Astrocyte of the spinal cord (primary cell): ENCODE measurements at places on chromosomes 7 and 10.

DNA sequence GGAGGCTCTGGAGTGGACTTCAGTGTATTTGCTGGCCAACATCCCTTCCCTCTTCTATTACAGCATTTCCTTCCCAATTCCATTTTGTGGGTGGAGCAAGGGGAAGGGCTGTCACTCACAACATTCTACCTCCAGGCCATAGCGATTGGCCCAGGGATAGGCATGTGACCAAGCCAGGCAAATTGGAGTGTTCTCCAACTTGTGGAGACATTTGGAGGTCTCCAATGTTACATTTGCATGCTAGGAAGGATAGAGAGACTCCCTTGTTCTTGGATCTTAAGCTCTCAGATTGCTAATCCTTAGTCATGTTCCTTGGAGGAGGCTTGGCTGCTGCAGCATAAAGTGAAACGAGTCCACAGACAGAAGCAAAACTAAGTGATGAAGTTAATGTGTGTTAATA lies 95.6 kb upstream of the KIF5B start:
- DNase-seq, result no peak

DNA sequence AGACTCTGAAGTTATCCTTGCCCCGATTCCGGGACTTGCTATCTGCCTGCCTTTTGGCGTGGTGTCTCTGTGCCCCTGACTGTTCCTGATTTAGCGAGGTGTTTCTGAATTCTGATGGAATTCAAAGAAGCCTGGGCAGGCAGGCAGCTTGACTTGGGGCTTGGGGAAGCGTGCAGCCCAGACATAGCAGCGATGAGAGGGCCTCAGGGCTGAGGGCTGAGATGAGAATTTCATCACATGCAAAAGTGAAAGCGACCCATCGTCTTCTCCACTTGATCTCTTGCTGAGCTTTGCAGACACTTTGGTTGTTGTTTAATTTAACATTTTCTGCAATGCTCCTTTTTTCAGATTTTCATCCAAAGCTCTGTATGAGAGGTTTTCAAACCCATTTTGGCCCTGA lies 57.8 kb downstream of the TCF7L2 start:
- DNase-seq, result no peak

GRCh38 chr10:54854843-54855242 lies 53.8 kb upstream of the PCDH15 start:
- DNase-seq, result no peak

DNA sequence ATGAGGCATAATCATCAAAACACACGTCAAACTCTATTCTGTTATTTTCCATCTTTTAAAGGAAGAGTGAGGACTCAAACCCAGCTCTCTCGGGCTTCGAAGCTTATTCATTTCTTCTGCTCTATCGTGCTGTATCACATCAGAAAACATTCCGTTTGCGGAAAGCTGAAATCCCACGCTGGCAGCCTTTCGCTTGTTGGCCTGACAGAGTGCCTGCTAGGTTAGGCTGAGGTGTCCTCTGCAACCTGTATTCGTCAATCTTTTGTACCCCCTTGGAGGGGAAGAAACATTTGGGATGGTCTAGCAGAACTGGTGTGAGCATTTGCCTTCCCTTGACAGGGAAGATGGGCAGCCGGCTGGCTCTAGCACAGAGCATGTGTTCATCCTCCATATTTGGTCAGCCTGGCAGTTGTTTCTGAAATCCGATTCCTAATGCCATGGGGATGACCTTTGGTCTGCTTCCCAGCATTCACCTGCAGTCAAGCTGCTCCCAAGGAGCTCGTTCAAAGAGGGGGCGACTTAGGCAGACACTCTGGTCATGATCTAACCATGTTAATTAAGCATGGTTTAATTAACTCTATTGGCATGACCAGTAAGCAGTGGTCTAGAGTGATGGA lies 55.2 kb downstream of the TACC2 start:
- peak; percentile 35 for DNase-seq

GRCh38 chr10:51985336-51985735 lies 285.9 kb upstream of the CSTF2T start:
- no peak for DNase-seq

DNA sequence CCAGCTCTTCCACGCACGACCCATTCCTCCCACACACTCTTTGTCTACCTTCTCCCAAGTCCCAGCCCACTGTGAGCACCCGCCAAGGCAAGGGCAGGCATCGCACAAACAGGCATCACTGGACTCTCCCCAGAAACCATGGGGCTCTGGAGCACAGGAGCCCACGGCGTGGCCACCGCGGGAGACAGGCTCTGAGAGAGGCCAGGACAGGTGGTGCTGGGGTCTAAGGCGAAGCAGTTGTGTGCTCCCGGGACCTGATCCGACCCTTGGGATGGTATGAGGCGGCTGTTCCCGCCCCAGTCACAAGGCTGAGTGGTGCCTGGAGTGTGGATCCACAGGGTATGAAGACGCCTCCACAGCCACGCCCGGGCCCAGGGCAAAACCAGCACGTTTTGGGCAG lies 156.9 kb downstream of the MAD1L1 start:
- no peak for DNase-seq

DNA sequence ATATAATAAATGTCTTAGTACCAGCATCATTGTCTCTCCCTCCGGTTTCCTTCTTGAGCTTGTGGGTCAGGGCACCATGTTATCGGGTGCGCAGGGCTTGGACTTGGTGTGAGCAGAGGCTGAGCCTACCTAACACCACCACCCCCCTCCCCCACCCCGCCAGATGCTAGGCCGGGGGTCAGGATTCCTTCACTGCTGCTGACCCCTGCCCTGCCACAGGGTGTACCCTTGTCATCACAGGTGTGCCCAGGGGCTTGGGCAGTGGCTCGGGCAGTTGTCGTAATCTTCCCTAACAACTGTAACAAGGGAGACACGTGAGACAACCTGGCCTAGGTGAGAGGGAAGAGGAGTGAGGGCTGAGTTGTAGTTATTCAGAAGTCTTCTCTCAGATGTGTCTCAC lies 12.6 kb upstream of the NFKB2 start:
- DNase-seq, result no peak

DNA sequence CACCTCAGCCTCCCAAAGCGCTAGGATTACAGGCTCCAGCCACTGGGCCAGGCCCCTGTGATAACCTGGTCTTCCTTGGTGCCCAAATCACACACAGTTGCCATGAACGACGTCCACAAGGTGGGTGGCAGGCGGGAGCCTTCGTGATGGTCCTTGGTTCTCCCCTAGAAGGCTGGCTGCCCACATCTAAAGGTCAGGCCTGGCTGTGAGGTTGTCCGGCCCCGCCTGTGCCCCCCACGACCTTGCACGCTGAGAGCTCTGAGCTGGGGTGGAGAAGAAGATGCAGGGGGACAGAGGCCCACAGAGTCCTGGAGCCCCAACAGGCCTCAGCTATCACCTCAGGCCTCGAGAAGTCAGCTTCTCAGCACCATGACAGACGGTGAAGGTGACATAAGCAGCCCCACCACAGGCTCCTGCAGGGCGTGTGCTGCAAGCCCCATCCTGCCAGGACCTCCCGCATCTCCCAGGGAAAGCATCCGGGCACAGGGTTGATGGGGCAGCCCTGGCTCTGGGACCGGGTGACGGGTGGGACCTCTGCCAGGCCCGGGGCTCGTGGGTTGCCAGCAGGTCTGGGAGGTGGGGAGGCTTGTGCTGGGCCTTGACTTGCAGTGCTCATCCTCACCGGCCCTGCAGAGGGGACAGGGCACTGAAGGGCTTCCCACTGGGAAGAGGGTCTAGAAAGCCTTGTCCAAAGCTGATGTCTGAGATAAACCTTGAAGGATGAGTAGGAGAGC lies 217.4 kb downstream of the WDR37 start:
- DNase-seq, result no peak

DNA sequence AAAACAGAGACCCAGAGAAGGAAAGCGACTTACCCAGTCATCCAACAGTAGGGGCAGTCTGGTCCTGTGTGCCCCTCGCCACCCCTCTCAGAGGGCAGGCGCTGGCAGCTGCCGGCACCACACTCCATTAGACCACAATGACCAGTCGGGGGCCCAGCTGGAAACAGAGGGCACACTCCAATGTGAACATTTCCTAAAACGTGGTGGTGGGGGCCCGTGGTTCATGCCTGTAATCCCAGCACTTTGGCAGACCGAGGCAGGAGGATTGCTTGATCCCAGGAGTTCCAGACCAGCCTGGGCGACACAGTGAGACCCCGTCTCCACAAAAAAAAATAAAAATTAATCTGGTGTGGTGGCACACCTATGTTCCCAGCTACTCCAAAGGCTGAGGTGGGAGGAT lies 912 bp upstream of the OAT start:
- no peak for DNase-seq

GRCh38 chr10:27743012-27743876 lies 2.4 kb downstream of the MKX start:
- peak; percentile 34 for DNase-seq
